ENCODE measurements at places on chromosomes 7 and 10.

DNA sequence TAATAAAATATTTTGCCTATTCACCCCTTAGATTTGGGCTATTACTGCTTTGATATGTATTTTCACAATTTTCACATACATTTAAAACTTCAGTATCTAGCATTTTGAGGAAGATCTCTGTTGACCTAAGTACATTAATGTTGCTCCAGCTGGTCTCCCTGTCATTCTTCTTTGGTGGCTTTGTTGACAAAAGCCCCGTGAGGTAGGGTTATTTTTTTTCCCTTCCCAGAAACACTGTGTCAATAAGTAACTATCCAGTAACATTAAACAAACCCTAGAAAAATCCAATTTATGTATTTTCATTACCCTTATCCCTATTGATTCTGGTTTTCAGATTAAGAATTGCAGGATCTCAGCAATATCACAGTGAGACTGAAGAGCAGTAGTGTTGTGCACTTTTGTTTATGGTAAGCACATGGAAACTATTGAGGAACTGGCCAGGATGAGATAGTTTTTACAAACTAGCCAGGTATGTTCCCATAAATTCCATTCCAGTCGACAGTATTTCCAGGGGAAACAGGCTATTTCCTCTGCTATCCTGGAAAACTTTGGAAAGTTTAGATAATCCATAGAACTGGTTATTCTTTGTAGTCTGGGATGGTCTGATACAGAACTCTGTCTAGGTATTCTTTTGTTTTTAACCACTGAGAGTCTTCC, 198.2 kb downstream of the PON1 start:
- DNase-seq, result no peak

GRCh38 chr7:15820319-15820718, 133.8 kb upstream of the MEOX2 start:
- DNase-seq, result no peak

DNA sequence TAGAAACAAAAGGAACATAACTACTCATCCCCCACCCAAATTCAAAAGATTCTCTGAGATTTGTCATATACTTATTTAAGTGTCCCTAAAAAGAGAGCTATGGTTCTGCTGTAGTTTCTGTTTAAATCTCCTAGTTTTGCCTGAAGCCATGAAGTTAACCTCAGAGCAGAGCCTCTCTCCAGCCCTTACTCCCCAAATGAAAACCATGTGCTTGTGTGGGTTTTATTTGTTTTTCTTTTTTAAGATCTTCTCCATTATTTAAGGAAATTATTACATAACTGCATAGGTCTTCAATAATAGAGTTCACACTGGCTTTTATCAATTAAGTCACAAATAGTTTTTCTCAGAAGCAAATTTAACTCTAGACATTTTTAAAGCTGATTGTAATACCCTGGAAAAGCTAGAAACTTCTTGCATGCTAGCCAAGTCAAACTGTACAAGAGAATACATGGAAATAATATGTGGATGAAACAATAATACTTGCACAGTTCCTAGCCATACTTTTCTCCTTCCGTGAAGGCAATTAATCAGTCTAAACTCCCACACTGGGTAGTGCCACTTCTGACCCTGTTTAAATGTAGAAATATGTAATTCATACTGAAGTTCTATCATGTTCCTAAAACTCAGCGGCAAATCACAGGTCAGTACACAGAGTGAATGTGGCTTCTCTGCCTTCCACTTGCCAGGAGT, 579.7 kb downstream of the SUGCT start:
- no peak for DNase-seq

DNA sequence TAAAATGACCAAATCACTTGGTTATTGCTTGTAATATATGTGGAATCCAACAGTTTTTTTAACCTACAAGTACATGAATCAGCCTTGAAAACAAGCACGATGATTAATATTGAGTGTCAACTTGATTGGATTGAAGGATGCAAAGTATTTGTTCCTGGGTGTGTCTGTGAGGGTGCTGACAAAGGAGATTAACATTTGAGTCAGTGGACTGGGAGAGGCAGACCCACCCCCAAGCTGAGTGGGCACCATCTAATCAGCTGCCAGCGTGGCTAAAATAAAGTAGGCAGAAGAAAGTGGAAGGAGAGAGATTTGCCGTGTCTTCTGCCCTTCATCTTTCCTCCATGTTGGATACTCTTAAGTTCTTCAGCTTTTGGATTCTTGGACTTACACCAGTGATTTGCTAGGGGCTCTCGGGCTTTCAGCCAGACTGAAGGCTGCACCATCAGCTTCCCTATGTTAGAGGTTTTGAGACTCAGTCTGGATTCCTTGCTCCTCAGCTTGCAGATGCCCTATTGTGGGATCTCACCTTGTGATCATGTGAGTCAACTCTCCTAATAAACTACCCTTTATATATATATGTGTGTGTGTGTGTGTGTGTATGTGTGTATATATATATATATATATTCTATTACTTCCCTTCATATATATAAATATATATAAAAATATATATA, 118.4 kb upstream of the WDR11 start:
- no peak for DNase-seq

- no peak for DNase-seq
These were observed 30.7 kb downstream of the GHRHR start for GRCh38 chr7:30994206-30995100.
